ENCODE measurements at places on chromosomes 7 and 10.

DNA sequence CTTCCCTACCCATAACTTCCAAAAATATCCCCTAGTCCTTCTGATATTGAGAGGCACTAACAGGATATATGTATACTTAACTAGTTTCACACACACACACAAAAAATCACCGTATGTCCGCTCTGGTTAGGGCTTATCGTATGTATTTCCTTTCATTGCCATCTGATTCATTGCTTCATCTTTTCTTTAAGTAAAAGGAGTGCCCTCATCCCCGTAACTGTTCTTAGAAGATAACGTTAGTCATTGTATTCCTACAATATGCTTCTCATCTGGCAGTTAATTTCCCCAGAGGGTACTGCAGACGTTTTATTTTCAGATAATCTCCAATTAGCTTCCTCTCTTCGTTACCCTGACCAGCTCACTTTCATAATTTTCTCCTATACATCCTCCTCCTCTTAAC lies 37.3 kb downstream of the NRCAM start:
- no peak for DNase-seq

DNA sequence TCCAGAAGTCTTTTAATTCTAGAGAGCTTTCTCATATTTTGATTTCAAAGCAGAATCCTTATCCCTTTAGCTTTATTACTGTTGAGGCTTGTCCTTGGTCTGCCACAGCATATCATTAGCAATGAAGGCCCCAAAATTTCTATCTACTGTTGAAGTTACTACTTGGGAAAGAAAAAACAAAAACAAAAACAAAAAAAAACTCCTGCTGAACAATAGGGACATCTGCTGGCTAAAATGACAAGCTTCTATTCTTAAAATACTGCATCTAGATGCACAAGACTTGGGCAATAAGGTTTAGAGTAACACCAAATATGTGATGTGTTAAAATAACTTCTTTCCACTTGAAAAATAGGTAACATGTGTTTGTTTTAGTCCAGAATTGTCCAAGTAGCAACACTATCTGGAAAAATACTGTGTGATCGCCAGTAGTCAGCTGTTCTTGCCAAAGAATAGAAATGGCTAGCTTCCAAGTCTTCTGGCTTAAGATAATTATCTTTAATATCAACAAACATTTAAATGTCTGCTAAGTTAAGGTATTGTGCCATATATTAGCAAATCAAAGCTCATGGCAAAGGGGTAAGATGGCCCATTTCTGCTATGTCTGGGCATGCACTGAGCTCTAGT lies 3.8 kb upstream of the DMTF1 start:
- DNase-seq = no peak

DNA sequence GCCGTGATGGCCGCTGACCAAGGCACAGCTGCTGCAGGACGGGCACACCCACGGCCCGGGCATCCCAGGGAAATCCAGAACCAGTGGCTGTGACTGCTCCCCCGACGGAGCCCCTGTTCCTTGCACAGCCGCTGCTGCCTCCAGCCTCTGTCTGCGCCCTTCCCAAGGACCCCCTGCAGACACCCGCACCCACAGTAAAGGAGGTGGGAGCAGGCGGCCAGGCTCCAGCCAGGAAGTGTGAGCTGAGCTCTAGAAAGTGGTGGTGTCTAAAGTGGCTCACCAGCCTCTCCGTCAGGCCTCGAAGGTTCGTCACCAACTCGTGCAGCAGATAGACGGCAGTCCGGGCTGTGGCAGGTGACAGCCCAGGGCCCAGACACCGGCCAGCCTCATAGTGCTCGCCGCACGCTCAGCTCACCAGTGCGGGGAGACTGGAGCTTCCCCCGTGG lies 306.7 kb downstream of the DNAJB6 start:
- DNase-seq = no peak

DNA sequence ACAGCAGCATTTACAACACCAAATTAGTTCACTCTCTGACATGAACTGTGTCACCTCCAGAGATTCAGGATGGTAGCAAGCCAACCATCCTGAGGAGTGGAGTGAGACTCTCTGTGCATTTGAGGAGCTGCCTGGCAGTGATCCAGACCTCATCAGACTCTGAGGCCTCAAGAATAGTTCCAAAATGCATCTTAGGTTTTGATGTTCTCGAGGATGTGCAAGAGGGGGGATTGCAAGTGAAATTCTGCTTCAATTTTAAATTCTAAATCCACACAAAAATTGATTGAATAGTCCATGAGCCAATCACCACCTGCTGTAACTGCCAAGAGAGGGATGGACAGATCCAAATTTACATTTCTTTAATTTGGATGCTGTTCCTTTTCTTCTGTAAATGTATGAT lies 49.7 kb downstream of the SLK start:
- no peak for DNase-seq

GRCh38 chr10:964321-964987 lies 23.8 kb upstream of the GTPBP4 start:
- no peak for DNase-seq

DNA sequence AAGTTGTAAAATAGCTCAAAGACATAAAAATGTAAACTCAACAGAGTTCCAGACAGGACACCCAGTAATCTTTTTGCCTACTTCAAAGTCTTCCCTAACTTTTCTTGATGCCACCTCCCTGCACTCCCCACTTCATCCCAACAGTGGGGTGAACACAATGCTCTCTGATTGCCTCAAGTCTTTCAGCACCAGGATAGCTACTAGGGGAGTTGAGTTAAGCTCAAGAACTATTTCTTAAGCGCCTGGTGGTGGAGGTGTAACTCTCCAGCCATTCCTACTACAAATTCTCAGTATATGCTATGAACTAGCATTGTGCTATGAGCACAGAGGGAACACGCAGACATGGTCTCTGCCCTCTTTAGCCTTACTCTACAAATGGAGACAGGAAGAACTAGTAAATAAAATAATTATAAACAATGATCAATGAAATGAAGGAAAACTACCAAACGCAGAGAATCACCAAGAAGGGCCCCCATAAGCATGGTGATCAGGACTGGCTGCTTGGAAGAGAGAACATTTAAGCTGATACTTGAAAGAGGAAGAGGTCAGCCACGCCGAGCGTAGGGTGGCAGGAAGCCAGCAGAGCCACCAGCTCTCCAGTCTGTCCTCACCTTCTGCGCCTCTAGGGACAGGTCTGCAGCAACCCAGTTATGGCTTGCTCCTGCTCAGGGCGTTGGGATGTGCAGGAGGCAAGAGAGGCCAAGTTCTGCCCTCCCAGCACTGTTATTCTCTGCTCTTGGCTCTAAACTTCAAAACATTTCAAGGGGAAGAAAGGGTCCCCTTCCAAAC lies 16.7 kb upstream of the FRA10AC1 start:
- DNase-seq = no peak
